ENCODE measurements at places on chromosomes 6 and 20. TPM values are rescaled to one million over a fixed set of nuclear protein-coding genes. Genes with fewer than 3 reads are reported as not detected.

PEDS1 gene
- 21.7 TPM for total RNA-seq

ENPP3 gene
- not detected for total RNA-seq

- DNase-seq = no peak
These were observed 225.5 kb downstream of the SOD2 start for GRCh38 chr6:159467473-159468041.

GRCh38 chr6:143399176-143399575 lies 51.3 kb downstream of the ADAT2 start:
- no peak for DNase-seq

DNA sequence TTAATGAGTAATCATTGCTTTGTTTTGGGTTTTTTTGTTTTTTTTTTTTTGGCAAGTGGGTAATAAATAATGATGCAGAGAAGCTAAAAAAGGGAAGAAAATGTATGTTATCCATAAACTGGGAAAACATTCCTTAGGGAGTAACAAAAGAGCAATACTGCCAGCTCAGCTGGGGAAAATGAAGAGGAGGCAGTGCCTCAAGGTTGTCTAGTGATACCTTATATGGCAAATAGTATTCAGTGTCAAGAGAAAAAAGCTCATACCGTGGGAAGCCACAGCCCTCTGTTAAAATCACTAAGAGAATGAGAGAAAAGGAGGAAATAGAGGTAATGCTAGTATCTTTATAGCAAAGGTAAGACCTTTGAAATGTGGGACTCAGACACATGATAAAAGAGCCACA lies 47.1 kb upstream of the SMLR1 start:
- no peak for DNase-seq

Measured in Daoy (cell line).